ENCODE measurements at places on chromosomes 13 and 19.

- DNase-seq, result no peak
Observed at GRCh38 chr13:95226476-95226875, 74.8 kb downstream of the ABCC4 start.

DNA sequence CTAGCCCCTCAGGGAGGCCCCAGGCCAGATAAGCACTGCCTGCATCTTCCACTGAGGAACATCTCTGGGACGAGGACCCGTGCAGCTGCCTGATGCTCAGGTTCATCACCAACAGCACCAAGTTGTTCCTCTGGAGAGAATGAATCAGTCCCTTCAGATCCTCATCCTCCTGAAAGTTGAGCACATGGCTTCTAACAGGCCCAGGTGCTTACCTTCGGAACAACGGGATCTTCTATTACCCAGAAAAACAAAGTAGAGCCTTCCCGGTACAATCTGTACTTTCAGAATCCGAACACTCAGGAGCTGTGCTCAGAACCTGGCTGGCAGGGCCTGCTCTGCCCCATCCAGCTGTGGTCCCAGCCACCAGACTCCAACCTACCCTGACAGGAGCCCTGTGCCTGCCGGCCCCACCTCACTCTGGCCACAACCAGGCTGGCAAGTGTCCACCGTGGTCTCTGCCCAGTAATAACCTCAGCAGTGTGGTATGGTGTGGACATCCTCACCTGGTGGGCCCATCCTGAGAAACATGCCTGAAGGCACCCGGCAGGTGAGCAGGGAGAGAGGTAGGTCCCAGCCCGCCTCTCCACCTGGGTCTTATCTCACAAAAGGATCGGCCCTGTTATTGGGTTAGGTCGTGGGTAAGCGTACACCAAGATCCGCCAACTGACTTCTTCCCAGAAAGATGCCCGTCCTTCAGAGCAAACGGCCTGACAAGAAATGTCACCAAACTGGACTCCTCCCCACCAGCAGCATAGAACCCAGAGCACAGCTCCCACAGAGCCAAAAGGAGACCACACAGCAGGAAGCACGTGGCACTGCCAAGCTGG, 34.1 kb downstream of the ELL start:
- no peak for DNase-seq

DNA sequence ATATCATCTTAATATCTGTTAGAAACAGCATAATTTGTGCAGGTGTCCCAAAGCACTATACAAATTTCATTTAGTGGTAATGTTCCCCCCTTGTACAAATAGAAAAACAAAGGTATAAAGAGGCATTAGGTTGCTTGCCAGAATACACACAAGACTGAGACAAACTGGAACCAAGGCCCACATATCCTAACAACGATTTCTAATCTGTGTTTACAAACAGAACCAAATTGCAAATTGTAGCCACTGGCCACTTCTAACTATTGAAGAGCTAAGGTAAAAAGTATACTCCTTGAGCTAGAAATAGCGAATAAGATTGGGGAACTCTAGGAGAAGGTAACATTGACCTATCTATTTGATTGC, 526.1 kb downstream of the KLF12 start:
- no peak for DNase-seq

DNA sequence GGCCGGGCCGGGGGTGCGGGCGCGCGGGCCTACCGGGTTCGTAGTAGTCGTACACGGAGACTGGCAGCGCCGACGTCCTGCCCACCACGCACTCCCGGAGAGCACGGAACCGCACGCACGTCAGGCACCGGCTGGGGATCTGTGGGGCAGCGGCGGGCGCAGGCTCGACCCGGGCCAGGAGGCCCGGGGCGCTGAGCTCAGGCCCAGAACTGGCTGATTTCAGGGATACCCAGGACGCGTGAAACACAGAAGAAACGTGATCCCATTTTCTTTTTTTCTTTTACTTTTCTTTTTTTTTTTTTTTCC, 9.0 kb downstream of the F2RL3 start:
- no peak for DNase-seq

DNA sequence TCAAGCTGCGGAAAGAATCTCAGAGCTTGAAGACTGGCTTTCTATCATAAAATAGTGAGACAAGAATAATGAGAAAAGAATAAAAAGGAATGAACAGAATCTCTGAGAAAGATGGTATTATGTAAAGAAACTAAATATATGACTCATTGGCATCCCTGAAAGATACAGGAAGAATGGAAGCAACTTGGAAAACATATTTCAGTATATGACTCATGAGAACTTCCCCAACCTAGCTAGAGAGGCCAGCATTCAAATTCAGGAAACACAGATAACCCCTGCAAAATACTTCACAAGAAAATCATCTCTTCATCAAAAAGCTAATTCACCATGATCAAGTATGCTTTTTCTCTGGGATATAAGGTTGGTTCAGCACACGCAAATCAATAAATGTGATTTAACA, 2318.0 kb downstream of the PCDH9 start:
- no peak for DNase-seq

DNA sequence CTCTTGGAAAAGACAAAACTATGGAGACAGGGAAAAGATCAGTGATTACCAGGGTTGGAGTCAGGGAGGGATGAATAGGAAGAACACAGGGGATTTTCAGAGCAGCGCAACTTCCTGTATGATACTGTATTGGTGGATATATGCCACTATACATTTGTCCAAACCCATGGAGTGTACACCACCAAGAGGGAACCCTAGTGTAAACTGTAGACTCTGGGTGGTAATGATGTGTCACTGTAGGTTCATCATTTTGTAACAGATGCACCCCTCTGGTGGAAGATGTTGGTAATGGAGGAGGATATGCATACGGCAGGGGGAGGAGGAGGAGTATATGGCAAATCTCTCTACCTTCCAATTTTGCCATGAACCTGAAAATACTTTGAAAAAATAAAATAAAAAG, 68.1 kb downstream of the UFM1 start:
- no peak for DNase-seq

GRCh38 chr13:71864986-71865873, 1.8 kb downstream of the DACH1 start:
- DNase-seq, result peak; percentile 17

DNA sequence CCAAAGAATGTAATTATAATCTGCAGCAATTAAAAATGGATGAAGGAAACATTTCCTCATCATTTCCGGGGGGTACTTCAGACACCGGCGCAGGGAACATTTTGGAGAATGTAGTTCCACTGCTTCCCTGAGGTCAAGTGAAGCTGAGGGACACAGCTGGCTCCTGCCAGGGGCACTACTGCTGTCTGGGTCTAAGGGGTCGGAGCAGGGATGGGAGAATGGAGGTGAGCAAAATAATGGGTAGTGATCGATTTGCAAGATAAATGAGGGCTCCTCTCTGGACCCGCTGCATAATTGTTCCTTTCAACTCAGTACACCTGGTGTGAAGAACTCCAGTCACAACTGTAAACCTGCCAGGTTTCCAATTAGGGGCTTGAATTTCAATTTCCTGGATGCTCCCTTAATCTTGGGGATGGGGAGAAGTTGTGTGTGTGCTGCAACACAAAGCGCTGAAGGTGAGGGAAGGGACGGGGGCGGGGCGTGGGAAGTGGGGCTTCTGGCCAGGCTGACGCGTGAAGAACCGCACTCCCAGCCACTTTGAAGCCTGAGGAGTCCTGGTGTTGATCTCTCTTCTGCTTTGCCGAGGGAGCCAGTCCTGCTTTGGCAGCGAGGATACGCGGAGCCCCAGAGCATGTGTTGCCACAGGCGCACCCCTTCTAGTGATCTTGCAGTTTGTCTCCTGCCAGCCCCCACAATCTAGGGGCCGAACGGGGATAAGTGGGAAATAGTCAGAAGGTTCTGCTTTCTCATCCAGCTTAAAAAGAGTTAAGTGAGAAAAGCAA, 57.9 kb upstream of the PCDH8 start:
- no peak for DNase-seq

DNA sequence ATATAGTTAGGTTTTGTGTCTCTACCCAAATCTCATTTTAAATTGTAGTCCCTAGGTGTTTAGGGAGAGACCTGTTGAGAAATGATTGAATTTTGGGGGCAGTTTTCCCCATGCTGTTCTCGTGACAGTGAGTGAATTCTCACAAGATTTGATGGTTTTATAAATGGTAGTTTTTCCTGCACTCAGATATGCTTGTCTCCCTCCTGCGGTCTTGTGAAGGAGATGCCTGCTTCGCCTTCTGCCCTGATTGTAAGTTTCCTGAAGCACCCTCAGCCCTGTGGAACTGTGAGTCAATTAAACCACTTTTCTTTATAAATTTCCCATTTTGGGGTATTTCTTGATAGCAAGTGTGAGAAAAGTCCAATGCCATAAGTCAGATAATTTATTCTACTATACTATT, 1977.5 kb upstream of the PCDH20 start:
- DNase-seq, result no peak

DNA sequence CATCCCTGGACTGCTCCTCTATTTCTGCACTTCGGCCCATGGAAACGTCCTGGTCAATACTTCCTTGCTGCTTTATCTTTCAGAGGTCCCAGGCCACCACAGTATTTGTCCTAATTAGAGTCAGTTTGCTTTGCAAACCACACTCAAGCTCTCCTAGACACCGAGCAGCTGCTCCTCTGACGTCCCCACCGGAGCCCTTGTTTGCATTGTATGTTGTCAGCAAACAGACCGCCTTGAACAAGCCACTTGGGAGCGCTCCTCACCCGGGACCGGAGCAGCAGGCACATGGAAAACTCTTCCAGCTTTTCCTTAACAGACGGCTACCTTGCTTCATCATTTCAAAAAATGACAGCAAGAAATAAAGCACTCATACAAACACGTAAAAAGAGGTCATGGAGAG, 51.5 kb upstream of the GTF3A start:
- no peak for DNase-seq

- no peak for DNase-seq
Observed at GRCh38 chr13:109700176-109700575, 86.2 kb downstream of the IRS2 start.

DNA sequence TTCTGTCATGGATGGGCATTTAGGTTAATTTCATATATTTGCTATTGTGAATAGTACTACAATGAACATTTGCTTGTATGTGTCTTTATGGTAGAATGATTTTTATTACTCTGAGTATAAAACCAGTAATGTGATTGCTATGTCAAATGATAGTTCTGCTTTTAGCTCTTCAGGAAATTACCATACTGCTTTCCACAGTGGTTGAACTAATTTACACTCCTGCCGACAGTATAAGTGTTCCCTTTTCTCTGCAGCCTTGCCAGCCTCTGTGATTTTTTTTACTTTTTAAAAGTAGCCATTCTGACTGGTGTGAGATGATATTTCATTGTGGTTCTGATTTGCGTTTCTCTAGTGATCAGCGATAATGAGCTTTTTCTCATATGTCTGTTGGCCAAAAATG, 6.5 kb downstream of the SIGLEC7 start:
- no peak for DNase-seq

DNA sequence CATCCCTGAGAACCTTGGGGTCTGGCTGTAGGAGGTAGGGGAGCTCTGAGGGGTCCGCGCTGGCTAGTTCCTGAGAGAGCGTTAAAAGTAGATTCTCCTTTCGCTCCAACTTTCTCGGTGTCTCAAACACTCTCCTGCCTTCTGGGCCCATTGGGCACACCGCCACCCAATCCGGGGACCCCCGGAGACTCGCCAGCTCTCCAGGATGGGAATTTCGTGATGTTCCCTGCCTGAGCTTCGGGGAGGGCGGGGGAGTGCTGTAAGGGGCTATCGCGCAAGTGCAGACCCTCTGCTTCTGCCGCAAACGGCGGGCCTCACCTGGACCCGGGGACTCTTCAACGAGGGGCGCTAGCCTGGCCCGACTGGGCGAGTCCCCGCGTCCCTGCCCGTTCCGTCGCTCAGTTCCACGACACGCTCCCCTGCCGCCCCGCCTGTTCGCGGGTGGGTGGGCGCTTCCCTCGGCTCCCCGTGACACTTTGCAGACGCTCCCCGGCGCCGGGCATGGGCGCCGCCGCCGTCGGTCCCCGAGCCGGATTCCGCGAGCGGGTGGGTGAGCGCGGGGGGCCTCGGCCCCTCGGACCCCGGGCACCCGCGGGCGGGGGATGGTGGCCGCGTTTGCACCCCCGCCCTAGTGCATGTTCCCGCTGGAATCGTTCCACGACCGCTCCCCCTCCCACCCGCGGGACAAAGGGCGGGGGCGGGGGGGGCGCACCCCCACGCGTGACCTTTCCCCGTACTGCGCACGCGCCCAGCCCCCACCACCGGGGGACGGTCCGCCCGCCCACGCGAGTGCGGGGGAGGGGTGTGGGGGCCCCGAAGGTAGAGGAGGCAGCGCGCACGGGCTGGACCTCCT, at the start of gene CCDC106:
Gene CCDC106 (plus strand): TSS at position 481 of the 853 bp plus-strand sequence. CDS start 835 bp downstream, outside the sequence.
- DNase-seq, result peak; percentile 48

GRCh38 chr19:5147074-5147977, 178.4 kb downstream of the KDM4B start:
- no peak for DNase-seq

DNA sequence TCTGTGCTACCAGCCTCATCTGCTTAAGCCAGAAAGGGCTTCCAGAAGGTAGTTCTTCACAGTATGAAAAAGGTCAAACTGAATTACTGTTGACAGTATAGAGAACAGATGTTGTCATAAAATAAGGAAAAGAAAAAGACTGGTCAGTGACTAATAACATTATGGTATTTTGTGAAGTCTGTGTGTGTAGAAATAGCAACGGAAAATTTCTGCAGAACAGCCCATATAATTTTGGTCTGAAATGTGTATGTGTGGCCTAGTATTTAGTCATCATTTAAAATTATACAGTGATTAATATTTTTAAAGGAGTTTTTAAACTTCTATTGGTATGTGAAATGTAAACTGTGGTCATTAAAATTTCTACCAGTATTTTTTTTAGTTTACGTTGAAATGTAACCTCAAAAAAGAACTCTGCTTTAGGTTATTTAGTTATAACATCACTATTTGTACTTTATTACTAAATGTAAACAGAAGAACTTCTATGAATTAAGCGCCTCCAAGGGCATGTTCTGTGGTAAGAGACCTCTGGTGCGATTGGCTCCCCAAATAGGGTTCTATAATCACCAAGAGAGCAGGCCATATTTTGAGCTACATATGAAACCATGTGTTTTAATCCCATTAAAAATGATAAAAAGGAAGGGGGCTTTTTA, 3.3 kb upstream of the GPR183 start:
- no peak for DNase-seq

DNA sequence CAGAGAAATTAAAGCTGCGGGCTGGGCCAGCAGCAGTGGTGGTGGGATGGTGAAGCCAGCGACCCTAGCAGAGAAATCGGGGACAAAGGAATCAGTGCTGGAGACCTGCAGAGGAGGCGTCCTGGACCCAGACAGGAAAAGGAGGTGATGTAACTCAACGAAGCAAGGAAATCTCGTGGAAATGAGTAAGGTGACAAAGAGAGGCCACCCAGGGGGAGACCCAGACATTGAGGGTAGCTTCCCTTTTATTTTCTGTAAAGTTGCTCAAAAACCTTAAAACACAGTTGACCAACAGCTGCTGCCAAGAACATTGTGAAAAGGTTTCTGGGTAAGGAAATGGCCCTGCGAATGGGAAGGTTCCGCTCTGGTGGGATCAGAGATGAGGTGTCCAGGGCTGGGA, 13.3 kb upstream of the RETN start:
- DNase-seq, result peak; percentile 58

GRCh38 chr19:4896372-4896771, 6.3 kb downstream of the ARRDC5 start:
- no peak for DNase-seq

Measured in CD4-positive, alpha-beta T cell treated with Interleukin-15 for 1 hour (primary cell).